ENCODE measurements at places on chromosomes 3 and 15. TPM values are rescaled to one million over a fixed set of nuclear protein-coding genes. Genes with fewer than 3 reads are reported as not detected.

- DNase-seq, result peak; percentile 74
Measured at GRCh38 chr3:72261566-72262564, 476.9 kb upstream of the PROK2 start.

DNA sequence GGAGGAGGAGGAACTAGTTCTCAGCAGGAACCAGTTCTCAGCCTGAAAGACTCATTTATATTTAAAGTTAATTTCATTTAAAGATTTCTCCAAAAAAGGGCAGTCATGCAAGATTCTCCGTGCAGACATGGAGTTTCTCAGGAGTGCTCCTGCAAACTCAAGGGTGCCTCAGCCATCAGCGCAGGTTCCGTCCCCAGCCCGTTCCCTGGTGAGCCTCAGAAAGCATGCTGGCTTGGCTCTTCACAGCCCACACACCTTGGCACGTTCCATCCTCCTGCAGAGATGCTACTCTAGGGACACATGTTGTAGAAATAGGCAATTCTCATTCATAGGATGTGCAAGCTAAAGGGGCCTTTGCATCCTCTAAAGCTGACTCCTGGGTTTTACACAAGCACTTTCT lies 123.0 kb downstream of the LIPC start:
- no peak for DNase-seq

DNA sequence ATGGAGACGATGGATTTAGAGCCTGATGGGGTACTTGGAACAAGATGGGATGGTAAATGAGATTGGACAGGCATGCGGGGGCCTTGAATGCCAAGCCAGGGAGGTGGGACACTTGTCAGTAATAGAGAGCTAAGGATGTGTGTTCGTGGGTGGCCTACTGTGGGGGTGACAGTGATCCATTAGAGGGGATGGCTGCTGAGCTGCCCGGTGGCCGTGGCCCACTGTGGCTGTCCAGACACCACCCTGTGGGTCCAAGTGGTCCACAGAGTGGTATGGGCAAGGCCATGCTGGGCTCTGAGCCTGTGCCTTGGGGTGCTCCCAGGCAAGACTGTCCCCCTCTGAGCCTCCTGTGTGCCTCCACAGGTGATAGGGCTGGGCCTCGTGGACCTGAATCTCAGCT lies 17.5 kb downstream of the CAND2 start:
- DNase-seq, result no peak

DNA sequence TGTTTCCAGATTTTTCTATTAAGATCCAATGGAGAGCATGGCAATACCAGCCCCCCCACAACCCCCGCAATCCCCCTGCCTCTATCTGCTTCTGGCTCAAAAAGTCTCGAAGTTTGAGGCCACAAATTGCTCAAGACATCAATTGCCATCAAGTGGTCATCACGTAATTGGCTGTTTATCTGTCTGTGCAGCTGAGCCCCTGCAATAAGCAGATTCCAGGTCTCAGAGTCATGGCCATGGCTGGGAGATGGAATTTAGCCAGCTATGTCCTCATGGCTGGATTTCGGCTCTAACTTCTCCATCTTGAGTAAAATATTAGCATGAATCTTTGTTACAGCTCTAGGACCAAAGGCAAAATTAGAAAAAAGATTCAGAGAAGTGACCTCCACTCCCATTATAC lies 22.7 kb downstream of the SSUH2 start:
- no peak for DNase-seq

GRCh38 chr3:72535772-72536171 lies 312.5 kb downstream of the SHQ1 start:
- no peak for DNase-seq

DNA sequence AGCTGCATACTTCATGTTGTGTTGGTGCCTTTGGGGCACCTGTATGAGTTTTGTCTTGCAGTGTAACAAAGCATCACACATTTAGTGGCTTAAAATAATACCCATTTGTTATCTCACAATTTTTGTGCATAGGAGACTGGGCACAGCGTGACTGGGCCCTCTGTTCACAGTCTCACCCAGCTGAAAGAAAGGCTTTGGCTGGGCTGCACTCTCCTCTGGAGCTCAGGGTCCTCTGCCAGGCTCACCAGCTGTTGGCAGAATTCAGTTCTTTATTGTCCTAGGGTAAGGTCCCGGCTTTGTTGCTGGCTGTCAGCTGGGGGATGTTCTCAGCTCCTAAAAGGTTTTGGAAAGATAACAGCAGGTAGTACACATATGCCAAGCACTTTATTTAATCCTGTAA lies 263.3 kb downstream of the CLSTN2 start:
- DNase-seq, result no peak

- no peak for DNase-seq
Measured at GRCh38 chr3:196654735-196655090, 15.2 kb downstream of the NRROS start.

DNA sequence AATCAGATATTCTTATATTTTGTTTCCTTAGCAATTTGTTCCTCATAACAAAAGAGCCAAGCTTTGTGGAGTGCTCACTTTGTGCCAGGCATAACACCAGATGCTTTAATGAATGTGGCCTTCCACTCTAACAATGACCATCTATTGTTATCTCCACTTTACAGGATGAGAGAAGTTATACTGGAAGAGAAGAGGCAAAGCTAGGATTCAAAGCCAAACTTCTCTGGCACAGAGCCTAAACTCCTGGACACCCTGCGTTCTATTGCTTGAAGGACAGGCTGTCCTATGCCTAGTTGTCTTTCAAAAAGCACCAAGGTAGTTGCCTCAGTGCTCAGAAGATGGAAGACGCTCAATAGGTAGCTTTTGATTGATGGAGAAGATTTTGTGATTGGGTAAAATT lies 123.2 kb upstream of the FEZF2 start:
- DNase-seq, result no peak

DNA sequence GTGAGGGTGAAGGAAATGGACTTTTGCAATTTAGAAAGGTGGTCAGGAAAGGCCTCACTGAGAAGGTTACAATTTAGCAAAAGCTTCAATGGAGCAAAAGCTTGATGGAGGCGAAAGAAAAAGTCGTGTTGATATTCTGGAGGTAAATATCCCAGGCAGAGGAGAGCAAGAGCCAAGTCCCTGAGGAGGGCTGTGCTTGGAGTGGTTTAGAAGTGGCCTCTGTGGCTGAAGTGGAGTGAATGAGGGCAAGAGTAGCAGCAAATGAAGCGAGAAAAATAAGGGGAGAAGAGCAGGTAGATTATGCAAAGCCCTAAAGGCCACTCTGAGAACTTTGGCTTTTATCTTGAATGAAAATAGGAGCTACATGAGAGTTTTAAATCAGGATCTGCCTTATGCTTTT lies 54.1 kb downstream of the GUCA1C start:
- no peak for DNase-seq

DNA sequence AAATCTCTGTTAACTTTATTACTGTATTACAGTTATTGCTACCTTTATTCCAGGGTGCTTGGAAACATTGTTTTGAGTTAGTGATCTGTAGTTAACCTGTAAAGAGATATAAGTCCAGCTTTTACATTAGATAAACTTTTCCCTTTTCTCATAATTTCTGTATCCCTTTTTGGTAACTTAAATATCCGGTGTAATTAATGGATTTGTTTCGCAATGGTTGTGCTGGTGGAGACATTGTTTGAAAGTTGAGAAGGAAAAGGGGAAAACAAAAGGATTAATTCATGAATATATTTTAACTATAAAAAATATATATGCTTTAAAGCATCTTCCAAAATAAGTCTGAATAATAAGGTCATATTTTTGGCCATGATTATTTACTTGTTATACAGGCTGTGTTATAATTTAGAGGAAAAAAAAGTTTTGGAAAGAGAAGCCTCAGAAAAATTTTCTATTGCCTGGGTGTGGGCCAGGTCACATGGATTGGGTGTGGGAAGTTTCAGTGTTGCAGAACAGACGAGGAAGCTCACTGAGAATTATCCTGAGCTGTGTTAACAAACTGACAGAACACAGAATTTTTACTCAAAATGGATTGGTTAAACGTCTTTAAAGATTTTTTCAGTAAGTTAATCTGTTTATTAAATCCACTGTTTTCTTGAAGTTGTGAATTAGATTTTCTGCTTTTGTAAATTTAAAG lies 27.7 kb upstream of the IL20RB start:
- DNase-seq, result peak; percentile 67

DNA sequence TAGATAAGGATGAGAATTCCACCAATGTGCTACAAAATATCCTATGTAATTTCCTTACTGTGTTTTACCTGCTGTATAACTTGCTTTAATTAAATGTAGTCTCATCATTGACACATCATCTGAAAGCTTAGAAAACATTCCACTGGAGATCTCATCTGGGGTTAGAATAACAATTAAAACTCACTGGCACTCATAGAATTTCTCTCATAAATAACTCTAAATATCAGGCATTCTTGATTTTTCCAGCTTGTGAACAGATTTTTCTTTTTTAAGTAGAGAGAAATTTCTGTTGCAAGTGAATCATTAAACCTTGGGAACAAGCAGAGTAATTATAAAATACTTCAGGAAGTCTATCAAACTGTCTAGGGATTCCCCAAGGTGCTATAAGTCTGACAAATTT lies 843.8 kb downstream of the NAALADL2 start:
- DNase-seq, result no peak

GRCh38 chr3:62525281-62525680 lies 151.9 kb upstream of the FEZF2 start:
- no peak for DNase-seq

DNA sequence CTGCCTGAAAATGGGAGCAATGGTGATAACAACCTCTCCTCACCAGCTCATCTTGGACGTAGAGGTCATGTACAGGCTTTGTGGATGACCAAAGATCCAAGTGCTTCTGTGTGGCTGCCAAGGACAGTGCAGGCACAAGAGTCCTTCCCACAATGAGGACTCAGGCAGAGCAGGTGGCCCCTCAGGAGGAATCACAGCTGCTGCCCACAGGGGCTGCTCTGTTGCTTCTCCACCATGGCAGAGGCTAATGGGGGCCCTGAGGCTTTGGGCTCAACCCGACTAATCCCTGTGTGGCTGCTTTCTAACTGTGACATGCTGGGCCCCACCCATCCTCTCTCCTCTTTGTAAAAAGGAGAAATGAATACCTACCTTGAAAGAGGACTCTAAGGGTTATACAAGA lies 58.1 kb upstream of the MRPS22 start:
- DNase-seq, result no peak

- no peak for DNase-seq
Measured at GRCh38 chr3:66991459-66991858, 6.6 kb upstream of the KBTBD8 start.

DNA sequence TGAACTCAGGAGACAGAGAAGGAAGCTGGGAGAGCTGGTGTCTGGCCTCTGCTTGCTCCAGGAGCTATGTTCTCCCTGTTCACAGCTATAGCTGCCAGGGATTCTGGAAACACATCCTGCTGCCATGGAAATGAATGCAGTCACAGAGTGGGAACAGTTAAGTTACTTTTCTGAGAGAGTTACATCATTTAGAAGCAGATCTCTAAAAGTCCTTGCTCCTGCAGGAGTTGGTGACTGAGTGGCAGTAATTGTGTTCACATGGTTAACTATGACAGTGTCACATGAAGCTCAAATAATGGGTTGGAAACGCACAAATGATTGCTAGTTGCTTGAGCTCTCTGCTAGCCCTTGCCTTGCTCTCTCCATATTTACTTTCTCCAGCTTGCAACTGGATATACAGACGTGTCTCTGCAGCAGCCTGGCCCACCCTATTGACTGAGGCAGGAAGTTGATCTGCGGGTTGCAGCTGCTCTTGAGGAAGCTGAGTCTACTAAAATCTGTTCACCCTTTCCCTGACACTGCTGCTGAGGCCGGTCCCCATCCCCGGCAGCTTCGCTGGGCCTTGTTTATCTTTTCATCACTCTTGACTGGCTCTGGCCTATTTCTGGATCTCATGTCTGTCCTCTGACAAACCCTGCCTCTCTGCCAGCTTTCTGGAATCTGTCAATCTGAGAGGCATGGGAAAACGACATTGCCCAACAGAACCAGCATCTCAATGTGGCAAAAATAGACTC lies 16.7 kb upstream of the ISLR start:
- peak; percentile 80 for DNase-seq

- no peak for DNase-seq
Measured at GRCh38 chr3:145006271-145006670, 1034.6 kb downstream of the DIPK2A start.

GRCh38 chr3:126931806-126932187 lies 51.1 kb upstream of the PLXNA1 start:
- no peak for DNase-seq

DNA sequence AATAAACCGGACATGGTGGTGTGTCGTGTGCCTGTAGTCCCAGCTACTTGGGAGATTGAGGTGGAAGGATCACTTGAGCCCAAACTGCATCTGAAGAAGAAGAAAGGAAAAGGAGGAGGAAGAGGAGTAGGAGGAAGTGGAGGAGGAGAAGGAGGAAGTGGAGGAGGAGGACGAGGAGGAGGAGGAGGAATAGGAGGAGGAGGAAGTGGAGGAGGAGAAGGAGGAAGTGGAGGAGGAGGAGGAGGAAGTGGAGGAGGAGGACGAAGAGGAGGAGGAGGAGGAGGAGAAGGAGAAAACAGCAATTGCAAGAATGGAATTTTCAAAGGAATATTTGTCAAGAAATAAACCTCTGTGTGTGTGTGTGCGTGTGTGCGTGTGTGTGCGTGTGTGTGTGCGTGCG lies 528.6 kb downstream of the CADM2 start:
- DNase-seq, result no peak

GRCh38 chr3:81692766-81693165 lies 68.7 kb downstream of the GBE1 start:
- DNase-seq, result no peak

BFSP2 gene
- not detected for total RNA-seq

RETNLB gene
- total RNA-seq, result not detected

LRRK1 gene
- total RNA-seq, result 105 TPM

AGTR1 gene
- total RNA-seq, result 20.0 TPM

TUSC7 gene
- total RNA-seq, result not detected

AADACL2 gene
- not detected for total RNA-seq

PLA2G4F gene
- not detected for total RNA-seq

ROPN1 gene
- total RNA-seq, result not detected

TM4SF4 gene
- total RNA-seq, result not detected

ANXA2 gene
- 730 TPM for total RNA-seq
